ENCODE measurements at places on chromosomes 5 and 9. TPM values are rescaled to one million over a fixed set of nuclear protein-coding genes. Genes with fewer than 3 reads are reported as not detected.

- H3K36me3 ChIP-seq = no peaks in the 10 kb centered on the region
- peaks cover 24% of the 10 kb centered on the region for H3K4me1 ChIP-seq
- no peak overlapping the region for H3K4me3 ChIP-seq
- H3K27me3 ChIP-seq = no peaks in the 10 kb centered on the region
These were observed 199.0 kb downstream of the ARHGAP26 start for GRCh38 chr5:142969186-142969585.

GRCh38 chr5:140953234-140953633 lies 13.0 kb upstream of the PCDHAC2 start:
- H3K36me3 ChIP-seq = no peaks in the 10 kb centered on the region
- DNase-seq = no peak
- H3K27ac ChIP-seq = no peak overlapping the region
- peaks cover 4% of the 10 kb centered on the region for H3K27me3 ChIP-seq
- no peak overlapping the region for H3K4me3 ChIP-seq

- peaks cover 21% of the 10 kb centered on the region for H3K4me1 ChIP-seq
- no peak for DNase-seq
- peak overlapping the region; percentile 95 for H3K27ac ChIP-seq
These were observed 734 bp downstream of the SKP1 start for GRCh38 chr5:134175921-134176510.

DNA sequence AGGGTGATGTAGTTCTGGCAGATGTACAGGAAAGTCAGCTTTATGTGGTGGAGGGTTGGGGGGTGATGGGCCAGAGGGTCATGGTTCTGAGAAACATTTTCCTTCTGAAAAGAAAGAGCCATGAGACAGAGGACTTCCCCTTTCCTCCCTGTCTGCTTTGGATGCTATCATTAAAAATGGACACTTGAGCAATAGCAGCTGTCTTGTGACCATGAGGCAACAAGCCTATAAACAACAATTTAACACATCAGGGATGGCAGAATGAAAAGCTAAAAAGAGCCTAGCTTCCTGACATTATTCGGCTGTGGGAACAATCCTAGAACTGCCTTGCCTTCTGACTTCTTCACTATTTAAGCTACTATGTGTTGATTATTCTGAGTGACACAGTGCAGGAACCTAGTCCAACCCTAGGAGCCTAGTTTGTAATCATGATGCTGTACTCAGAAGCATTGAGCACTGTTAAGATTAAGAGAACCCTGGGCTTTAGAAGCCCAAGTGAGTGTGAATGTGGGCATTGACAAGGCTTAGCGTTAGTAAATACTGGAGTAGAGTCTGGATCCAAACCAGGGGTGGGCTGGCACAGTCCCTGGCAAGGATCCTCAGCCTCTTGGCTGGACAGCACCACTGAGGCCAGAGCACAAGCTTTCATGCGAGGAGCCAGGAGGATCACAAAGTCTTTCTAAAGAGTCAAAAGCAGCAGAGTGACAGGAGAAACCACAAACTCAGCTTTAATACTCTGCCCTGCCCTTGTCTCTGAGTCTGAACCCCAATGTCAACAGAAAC lies 178.5 kb upstream of the EGFLAM start:
- no peaks in the 10 kb centered on the region for H3K36me3 ChIP-seq
- H3K4me1 ChIP-seq = no peaks in the 10 kb centered on the region
- no peak overlapping the region for H3K4me3 ChIP-seq
- H3K27ac ChIP-seq = no peak overlapping the region

GRCh38 chr5:114726131-114726530 lies 364.3 kb downstream of the KCNN2 start:
- H3K4me1 ChIP-seq = no peaks in the 10 kb centered on the region
- H3K36me3 ChIP-seq = no peaks in the 10 kb centered on the region
- no peak overlapping the region for H3K4me3 ChIP-seq
- no peak overlapping the region for H3K27ac ChIP-seq

- H3K36me3 ChIP-seq = no peaks in the 10 kb centered on the region
- H3K4me1 ChIP-seq = no peaks in the 10 kb centered on the region
- H3K4me3 ChIP-seq = no peak overlapping the region
- DNase-seq = peak; percentile 78
These were observed 110.4 kb upstream of the NR5A1 start for GRCh38 chr9:124617477-124618141.

- H3K4me1 ChIP-seq = no peaks in the 10 kb centered on the region
- no peak overlapping the region for H3K27ac ChIP-seq
- H3K27me3 ChIP-seq = no peaks in the 10 kb centered on the region
- H3K4me3 ChIP-seq = no peak overlapping the region
- no peak for DNase-seq
These were observed 13.7 kb downstream of the EHMT1 start for GRCh38 chr9:137632230-137633161.

DNA sequence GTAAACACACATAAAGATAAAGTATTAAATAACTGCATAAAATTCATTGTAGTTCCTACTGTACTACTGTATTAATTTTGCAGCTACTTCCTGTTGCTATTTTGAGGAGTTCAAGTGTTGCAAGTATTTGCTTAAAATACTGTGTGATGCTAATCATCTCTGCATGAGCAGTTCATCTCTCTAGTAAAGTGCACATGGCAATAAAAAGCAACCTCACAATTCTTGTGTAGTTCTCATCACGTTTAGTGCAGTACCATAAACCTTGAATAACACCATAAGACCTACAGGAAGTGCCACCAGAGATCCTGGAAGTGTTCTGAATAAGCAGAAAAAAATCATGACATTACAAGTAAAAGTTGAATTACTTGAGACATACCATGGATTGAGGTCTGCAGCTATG lies 34.6 kb downstream of the CPLANE1 start:
- no peak overlapping the region for H3K4me3 ChIP-seq
- H3K4me1 ChIP-seq = no peaks in the 10 kb centered on the region
- H3K36me3 ChIP-seq = peaks cover 8% of the 10 kb centered on the region
- no peaks in the 10 kb centered on the region for H3K27me3 ChIP-seq

DNA sequence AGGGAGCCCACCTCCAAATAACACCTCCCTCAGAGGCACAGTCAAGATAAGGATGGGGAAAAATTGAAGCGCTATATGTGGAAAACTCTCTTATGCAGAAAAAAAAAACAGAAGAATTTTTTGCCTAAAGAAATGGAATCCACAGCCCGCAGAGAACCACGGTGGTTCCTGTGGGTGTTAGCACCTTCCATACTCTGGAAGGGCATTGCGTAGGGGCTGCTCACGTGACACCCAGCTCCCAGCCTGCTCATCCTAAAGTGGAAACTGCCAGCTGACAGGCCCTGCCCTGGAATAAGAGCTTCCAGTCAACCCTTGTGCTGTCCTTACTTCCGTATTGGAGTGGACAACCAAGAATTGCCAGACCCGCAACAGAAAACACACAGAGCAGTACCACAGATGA lies 142.5 kb downstream of the FSTL4 start:
- H3K4me3 ChIP-seq = no peak overlapping the region
- H3K27ac ChIP-seq = no peak overlapping the region
- no peak for DNase-seq
- H3K27me3 ChIP-seq = peaks cover 27% of the 10 kb centered on the region
- no peaks in the 10 kb centered on the region for H3K36me3 ChIP-seq

GRCh38 chr5:178114325-178115135 lies 1.2 kb downstream of the N4BP3 start:
- peaks cover 41% of the 10 kb centered on the region for H3K27me3 ChIP-seq
- DNase-seq = no peak
- H3K36me3 ChIP-seq = no peaks in the 10 kb centered on the region

GRCh38 chr9:113914517-113914916 lies 38.4 kb downstream of the ZNF618 start:
- no peaks in the 10 kb centered on the region for H3K27me3 ChIP-seq
- no peak overlapping the region for H3K4me3 ChIP-seq
- H3K36me3 ChIP-seq = no peaks in the 10 kb centered on the region
- no peak for DNase-seq
- H3K27ac ChIP-seq = no peak overlapping the region

DNA sequence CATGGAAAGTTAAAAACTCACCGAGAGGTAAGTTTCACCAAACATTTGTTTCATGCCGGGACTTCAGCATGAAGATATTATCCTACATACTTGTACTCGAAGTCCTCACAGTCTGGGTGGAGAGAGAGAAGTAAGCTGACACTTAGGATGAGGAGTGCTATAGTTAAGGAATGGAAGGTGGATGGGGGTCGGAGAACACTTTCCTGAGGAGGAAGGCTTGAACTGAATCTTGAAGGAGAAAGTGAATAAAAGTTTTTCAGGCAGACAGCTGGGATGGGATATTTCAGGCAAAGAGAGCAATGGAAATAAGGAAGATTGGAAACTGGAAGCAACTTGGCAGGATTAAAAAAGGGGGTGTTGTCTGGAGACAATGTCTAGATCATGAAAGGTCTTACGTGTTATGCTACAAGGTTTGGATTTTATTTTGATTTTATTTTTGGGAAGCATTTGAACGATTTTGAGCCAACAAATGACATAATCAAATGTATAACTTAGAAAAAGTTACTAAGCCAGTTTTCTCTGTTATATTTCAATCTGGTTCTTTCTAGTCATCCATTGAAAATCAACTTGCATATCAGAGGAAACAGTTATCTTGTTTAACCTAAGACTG lies 167.1 kb downstream of the PAM start:
- DNase-seq = no peak
- H3K36me3 ChIP-seq = peaks cover 31% of the 10 kb centered on the region
- H3K4me3 ChIP-seq = no peak overlapping the region
- no peaks in the 10 kb centered on the region for H3K27me3 ChIP-seq
- no peak overlapping the region for H3K27ac ChIP-seq
- H3K4me1 ChIP-seq = peaks cover 16% of the 10 kb centered on the region

DNA sequence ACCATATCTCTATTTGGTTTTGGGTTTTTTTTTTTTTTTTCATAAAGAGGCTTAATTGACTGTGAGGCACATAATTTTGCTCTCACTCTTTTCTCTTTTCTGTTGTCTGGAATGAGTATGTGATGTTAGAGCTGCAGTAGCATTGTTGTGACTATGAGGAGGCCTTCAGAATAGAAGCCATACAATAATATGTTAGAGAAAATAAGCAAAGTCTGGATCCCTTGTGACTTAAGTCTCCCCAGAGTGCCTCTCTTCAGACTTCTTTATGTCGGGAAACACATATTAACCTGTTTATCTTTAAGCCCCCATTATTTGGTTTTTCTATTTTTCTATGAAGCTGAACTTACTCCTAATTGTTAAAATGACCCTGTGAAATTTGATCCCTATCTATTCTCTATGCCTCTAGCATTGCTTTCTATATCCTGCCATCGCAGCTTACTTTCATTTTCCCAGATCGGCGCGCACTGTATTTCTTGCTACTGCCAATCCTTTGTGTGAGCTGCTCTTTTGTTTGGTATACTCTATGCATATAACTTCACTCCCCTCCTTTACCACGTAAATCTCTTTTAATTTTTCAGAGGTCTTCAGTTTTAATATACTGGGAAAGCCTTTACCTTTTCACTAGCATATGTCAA lies 372.5 kb upstream of the KCNN2 start:
- H3K4me3 ChIP-seq = no peak overlapping the region
- no peak overlapping the region for H3K27ac ChIP-seq
- DNase-seq = no peak
- H3K36me3 ChIP-seq = no peaks in the 10 kb centered on the region
- no peaks in the 10 kb centered on the region for H3K27me3 ChIP-seq
- no peaks in the 10 kb centered on the region for H3K4me1 ChIP-seq

DNA sequence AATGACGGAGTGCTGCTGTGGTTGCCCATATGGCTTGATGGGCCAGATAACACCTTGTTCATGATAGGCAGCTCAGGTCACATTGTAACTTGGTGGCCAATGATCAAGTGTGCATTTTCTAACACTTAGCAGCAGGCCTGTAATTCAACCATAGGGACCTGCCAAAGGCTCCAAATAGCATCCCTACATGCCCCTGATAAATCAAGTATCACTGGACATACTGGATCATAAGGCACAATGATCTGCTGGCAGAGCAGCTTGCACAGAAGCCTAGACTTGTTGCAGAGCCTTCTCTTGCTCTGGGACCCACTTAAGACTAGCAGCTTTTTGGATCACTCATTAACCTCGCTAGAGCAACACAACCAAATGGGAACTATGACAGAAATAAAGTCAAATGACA lies 46.0 kb upstream of the ISOC1 start:
- no peak overlapping the region for H3K27ac ChIP-seq
- no peaks in the 10 kb centered on the region for H3K27me3 ChIP-seq
- no peaks in the 10 kb centered on the region for H3K36me3 ChIP-seq

DNA sequence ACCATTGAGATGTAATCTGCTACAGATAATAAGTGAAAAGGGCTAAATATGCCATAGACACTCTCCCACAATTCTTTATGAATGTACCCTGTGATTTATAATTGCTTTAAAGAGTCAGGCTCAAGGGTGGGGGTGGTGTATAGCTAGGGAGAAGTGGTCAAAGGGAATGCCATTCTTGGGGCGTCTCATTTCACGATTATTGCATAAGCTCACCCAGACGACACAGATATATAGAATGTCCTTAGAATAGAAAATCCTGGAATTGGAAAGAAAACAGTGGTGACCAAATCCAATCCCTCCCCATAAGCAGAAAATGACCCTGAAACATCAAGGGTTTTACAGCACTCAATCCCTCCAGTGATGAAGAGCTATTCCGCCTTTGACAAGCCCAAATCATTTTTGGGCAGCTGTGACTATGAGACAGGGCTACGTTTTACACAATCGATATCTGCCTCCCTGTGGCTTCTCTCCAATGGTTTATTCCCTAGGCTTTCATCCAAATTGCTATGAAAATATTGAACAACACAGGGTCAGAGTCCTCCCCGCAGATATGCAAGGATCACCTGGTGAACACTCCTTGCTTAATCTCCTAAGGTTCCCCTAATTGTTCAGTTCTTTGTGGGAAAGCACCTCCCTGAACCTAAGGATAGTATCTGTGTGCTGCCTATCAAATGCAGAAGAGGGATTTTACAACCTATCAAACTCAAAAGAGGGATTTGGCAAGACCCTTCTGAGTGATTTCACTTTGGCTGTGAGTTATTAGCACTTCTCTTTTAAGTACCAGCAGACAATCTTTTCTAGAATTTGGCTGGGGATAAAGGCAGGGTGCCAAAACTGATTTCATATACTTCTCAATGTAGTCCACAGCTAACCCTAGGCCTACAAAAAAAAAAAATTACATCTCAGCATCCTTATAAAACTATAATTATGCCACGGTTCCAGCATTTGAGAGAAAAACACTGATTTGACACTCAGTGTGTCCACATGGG lies 144.9 kb upstream of the CDH6 start:
- H3K27ac ChIP-seq = no peak overlapping the region
- H3K4me1 ChIP-seq = no peaks in the 10 kb centered on the region
- H3K36me3 ChIP-seq = no peaks in the 10 kb centered on the region
- H3K4me3 ChIP-seq = no peak overlapping the region
- no peaks in the 10 kb centered on the region for H3K27me3 ChIP-seq

DNA sequence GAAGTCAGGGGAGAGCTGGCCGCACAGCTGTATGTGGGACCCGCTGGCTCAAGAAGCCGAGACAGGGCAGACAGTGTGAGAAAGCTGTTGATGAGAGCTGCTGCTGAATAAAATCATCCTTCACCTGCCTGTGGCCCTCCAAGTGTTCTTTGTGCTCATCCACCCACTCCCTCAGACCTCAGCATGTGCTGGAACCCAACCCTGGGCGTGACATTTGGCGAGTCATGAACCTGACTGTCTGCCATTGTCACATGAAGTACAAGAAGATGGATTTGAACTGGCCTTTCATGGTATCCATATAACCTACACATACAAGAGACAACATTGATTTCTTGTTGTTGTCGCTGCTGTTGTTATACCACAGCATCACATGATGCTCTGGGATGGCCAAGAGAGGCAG lies 139.7 kb upstream of the PLCXD3 start:
- no peak overlapping the region for H3K27ac ChIP-seq
- H3K36me3 ChIP-seq = no peaks in the 10 kb centered on the region
- H3K4me3 ChIP-seq = no peak overlapping the region
- DNase-seq = no peak
- no peaks in the 10 kb centered on the region for H3K4me1 ChIP-seq

Gene NR5A1
- polyA plus RNA-seq = 0.04 TPM

Gene FLT4
- polyA plus RNA-seq = 5.0 TPM

Gene NUTM2G
- not detected for polyA plus RNA-seq

Gene SAXO1
- not detected for polyA plus RNA-seq

Gene SPATA31C1
- not detected for polyA plus RNA-seq

Gene GRIN3A
- 0.19 TPM for polyA plus RNA-seq
